Stimulated activated CD4-positive, alpha-beta T cell treated with anti-CD3 and anti-CD28 coated beads, TNF-alpha, amount 100 ng/mL, for 48 hours (primary cell): ENCODE measurements at places on chromosomes 5 and 9.

- no peak for DNase-seq
These were observed 120.3 kb downstream of the MUSK start for GRCh38 chr9:110788871-110789270.

GRCh38 chr9:13034694-13035002, 244.8 kb downstream of the MPDZ start:
- no peak for DNase-seq

DNA sequence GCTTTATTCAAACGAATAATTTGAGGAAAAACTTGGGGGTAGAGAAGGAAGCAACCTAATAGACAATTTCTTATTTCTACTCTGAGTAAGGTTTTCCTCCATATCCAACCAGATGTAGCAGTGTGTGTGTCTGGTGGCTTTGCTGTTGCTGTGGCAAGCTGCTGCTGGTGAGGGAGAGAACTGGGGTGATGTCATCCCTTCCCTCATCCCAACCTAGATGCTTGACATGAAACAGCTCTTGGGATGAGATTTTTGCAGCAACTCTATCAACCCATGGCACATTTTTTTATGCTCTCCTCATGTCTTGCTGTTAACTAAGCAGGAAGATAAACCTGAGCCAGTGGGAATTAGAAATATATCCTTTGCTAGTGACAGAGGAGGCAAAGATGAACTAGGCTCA, 135.8 kb downstream of the PCSK1 start:
- DNase-seq: no peak

DNA sequence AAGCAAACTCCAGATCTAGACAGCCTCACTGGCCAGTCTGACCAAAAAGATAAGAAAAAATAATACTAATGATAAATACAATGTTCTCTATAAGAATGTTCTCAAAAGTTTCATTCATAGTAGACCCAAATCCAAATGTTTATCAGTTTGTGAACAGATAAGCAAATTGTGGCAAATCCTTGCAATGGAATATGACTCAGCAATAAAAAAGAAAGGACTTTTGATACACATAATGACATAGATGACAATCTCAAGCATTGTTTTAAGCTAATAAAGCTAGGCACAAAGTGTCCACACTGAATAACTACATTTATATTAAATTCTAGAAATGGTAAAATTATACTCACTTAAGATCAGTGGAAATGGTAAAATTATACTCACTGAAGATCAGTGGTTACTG, 195.4 kb upstream of the TYRP1 start:
- DNase-seq: no peak

- no peak for DNase-seq
These were observed 103.8 kb downstream of the ANKRD55 start for GRCh38 chr5:56129288-56129687.

GRCh38 chr5:66993882-66994281, 202.7 kb downstream of the CD180 start:
- DNase-seq: no peak

- no peak for DNase-seq
These were observed 96.0 kb upstream of the SLC44A1 start for GRCh38 chr9:105148328-105149006.

GRCh38 chr9:87109851-87110250, 162.5 kb upstream of the GAS1 start:
- no peak for DNase-seq

DNA sequence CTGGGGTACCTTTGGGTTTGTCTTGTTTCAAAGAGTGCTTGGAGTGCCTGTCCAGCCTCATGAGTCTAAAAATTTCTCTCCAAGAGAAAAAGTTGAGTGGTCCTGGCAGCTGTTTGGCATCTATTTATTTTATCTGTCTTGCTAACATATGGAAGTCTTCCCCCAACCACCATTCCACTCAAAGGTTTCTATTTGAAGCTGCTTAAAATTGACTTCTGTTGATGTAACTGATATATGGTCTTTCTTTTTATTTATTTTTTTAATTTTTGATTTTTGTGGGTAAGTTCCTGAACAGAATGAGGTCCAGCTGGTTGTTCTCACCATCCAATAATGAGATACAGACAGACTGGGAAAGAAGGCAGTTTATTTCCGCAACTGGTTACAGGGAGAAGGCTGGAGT, 178.7 kb upstream of the SGCD start:
- no peak for DNase-seq

DNA sequence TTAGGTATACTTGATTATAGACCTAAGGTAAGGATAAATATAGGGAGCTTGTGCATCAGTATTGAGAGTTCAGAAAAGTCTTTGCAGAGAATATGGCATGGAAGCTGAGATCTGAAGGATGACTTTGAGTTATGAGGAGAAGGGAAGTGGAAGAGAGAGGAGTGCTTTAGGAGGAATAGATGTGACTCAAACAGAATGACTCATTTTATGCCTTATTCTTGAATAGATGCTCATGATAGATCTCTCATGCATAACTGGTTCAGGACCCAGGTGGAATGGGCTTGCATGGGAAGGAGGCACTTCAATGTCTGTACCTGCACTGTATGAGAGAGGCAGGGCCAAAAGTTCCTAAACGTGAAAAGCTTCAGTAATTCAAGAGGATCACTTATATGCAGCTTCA, 103.3 kb downstream of the CWC27 start:
- DNase-seq: no peak

DNA sequence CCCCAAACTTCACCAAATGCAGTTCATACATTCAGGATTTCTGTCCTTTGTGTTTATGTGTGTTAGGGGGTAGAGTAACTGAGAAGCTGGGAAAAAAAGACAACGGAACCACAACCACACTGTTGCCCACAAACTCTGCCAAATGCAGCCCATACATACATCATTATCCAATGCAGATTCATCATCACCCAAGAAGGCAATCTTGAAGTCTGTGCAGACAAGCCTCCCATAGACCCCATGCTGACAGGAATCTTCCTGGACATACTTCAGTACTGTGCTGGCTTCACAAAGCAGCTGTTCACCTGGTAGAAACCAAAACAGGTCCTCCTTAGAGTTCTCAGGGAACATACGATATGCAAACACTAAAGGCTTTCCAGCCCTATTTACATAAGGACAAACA, 38.9 kb downstream of the MTMR12 start:
- no peak for DNase-seq

DNA sequence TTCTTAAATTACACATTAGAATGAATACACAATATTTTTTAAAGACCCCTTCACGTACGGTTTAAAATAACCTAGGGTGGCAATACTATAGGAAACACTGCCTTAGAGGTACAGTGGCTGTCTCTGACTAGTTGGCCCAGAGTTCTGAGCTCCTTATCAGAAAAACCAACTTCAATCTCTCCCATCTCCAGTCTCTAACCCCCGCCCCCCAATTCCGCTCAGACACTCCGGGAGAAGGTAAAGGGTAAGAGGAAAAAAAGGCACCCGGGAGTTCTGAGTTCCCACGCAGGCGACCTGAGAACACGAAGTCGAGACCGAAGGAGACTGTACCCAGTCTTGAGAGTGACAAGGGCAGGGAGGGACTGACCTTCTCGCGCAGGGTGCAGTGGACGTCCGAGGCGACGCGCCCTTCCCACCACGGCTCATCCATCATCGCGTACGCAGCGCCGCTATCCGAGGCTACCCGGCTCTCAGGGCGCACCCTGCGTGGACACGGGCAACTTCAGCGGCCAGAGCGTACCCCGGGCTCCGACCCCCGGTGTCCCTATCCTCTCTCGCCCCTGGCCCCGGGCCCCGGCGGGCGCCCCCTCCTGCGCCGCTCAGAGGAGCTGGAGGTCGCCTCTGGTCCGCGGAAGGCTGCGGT, 752 bp downstream of the CCNJL start:
- DNase-seq: no peak

GRCh38 chr5:89878140-89879132, 531.1 kb downstream of the CETN3 start:
- DNase-seq: no peak

DNA sequence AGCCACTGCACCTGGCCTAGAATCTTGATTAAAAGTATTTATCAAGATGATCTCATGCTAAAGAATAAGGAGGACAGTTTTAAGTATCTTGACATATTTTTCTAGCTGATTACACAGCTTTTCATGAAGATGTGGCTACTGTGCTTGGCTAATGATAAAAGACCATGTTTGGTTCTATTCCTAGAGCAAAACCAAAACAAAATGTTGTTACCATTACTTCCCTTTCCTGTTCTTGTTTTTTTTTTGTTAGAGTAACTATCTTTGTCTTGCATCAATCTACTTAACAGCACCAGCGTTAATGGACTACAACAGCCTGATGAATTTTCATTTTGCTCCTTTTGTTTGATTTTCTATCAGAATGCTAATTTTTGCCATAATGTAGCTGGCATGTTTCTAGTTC, 86.2 kb upstream of the DHFR start:
- DNase-seq: no peak

DNA sequence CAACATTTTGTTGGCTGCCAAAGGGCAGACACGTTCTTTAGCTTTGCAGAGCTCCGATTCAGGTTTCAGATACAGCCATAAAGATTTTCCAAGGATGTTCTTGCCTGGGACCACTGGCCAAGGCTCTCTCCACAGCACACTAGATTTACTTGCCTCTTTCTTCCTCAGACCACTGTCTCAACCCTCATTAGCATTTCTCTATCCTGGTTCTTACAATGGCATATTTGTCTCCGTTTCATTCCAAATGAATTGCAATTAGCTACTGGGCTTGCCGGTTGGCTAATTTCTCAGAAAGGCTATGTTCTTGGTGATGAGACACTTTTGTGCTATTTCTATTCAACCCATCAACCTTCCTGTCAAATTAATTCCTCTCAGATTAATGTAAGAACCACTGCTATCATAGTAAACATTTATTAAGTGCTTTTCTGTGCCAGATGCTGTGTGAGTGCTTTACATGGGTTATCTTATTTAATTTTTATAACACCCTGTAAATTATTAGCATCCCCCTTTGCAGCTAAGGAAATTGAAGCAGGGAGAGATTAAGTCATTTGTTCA, 118.4 kb upstream of the NR3C1 start:
- no peak for DNase-seq

- no peak for DNase-seq
These were observed 10.8 kb downstream of the C9orf50 start for GRCh38 chr9:129610213-129610472.

DNA sequence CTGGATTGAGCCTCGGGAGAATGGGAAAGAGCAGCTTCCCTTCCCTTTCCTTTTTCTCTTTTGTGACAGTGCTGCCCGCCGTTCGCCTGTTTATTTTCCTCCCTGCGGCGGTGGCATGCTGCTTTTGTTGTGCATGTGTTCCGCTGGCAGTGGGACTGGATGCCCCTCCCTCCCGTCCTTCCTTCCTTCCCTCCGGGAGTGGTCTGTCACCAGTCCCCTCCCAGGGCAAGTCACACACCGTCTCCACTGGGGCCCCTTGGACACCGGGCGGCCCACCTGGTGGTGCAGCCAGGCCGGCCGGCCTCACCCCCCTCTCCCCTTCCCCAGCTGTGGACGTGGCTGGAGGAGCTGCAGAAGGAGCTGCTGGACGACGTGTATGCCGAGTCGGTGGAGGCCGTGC, 214.7 kb downstream of the TRIO start:
- no peak for DNase-seq

- DNase-seq: no peak
These were observed 200.3 kb downstream of the TRPM3 start for GRCh38 chr9:70921136-70921535.

- no peak for DNase-seq
These were observed 4.6 kb downstream of the CDKN2A start for GRCh38 chr9:21989440-21990189.

GRCh38 chr5:12910641-12911040, 1006.4 kb upstream of the CTNND2 start:
- no peak for DNase-seq

DNA sequence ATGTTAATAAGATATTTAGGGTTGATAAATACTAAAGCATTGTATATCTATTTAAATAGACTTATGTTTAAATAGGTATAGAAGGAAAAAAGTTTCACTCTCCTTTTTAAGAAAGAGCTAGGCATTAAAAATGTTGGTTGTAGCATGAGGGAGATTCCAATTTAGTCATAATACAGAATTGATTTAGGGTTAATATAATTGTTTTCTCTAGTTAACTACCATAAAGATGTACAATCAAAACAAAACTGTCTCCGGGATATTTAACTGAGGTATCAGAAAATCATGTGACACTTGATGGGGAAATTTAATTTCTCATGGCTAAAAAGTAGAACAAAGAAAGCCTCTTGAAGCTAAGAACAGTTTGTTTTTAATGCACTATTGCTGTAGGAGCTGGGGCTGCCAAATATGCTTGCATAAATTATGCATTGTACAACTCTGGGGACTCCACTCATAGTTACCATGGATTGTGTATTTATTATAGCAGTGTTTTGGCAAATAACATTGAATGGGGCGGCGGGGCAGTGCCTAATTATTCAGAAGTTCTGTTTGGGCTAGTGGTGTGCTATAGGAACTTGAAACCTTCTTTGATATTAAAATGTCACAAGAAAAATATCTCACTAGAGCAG, 44.2 kb downstream of the SMC2 start:
- no peak for DNase-seq

GRCh38 chr9:119810645-119811429, 441.6 kb upstream of the BRINP1 start:
- DNase-seq: no peak

DNA sequence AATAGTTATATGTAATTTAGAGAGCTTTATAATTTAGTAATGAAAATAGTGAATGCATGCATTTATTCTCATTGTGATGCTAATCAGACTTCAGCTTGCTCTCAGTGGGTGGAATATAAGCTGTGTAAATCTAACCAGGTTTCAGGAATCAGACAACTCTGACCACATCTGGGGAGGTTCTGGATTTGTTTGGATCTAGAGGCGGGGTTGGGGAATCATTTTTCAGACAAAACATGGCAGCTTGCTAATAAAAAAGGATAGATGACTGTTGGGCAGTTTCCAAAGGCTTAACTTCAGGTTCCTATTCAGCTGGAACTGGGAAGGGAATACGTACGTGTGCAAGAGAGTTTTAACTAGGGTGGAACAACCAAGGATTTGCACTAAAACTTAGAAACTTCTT, 43.2 kb upstream of the MAMDC2 start:
- DNase-seq: no peak
